Effector CD4-positive, alpha-beta T cell (primary cell): ENCODE measurements at places on chromosomes 4 and X.

DNA sequence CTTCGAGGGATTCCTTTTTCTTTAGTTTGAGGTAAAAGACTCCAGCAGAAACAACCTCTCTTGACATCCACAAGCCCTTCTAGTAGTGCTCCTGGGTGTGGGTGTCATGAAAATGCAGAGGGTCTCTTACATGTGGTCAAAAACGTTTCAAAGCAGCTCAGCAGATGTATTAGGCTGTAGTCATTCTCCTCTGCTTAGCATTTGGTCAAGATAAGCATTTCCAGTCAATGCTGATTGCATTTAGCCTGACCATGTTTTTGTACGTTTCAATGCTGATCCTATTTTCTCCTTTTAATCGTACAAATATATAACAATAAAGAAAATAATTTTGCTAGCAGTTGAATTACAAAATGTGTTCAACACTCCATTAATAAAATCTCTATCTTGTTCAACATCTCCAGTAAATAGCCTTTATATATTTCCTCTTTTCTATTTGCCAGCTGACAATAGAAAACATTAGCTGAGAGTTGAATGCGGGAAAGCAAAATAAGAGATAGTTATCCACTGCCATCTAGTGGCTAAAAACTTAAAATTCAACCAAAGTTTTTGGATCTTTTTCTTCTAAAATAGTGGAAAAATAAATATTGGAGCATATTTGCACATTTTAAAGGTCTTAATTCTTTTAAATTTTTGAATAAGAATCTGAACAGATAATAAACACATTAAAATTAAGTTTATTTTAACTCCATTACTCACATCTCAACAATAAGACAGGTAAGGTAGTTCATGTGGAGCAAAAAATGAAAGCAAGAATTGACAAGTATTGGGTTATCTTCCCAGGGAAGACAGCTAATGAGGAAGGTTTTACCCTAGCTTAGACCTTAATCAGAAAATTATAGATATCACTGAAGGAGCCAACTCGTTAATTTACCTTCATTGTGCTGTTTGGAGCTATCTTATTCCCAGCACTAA is 15.2 kb upstream of the PACRGL start:
- no peak for DNase-seq

DNA sequence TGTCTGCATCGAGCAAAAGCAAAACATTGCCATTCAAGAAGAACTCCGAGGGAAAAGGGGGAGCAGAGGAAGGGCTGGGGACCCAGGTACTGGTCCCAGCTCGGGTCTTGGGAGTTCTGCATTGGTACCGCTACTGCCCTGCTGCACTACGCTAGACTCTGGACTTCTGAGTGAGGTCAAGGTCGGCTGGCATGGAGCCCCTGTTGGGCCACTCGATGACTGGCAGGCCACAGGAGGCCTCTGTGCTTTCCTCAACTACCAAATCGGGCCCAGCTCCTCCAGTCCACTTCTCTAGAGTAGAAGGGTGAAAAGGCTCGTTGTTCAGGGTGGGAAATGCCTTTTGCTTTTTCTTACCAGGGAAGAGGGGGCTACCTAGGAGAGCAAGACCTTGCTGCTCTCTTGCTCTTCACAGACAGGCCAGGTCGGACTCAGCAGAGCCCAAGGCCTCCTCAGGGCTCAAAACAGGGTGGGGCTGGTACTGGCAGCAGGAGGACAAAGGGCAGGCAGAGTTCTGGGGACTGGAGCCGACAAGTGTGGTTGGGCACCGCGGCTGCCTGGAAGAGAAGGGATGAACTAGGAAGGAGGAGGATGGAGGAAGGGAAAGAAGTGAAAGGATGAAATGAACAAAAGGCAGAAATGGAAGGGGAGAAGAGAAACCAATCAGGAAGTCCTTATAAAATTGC is 8.9 kb upstream of the IRAK1 start:
- no peak for DNase-seq

DNA sequence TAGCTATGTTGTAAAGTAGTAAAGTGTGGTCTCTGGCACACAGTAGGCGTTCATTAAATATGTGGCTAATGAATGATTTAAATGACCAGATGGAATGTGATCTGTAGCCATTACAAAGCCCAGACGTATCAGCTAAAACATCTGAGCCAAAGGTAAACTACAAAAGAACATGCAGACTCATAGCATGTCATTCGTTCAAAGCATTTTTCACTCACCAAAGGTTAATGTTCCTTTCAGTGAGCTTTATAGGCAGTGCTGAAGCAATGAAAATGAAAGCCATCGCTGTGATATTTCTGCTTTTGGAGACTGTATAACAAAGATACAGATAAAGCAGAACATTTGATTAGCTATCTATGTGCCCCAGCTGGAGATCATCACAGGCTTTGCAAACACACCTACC is 50.5 kb downstream of the F9 start:
- no peak for DNase-seq

GRCh38 chrX:143017272-143017671 is 8.5 kb upstream of the SPANXN4 start:
- DNase-seq = no peak
